ENCODE measurements at places on chromosomes 6 and 20.

GRCh38 chr20:32168184-32168910 lies 39.2 kb downstream of the PLAGL2 start:
- no peak for DNase-seq

- DNase-seq: no peak
Observed at GRCh38 chr6:160986851-160987250, 4.7 kb upstream of the MAP3K4 start.

- DNase-seq: no peak
Observed at GRCh38 chr6:91860541-91861335, 1273.9 kb upstream of the MAP3K7 start.

GRCh38 chr6:35209622-35210247 lies 4.0 kb upstream of the SCUBE3 start:
- no peak for DNase-seq

- DNase-seq: no peak
Observed at GRCh38 chr6:128754658-128755256, 128.2 kb upstream of the LAMA2 start.

DNA sequence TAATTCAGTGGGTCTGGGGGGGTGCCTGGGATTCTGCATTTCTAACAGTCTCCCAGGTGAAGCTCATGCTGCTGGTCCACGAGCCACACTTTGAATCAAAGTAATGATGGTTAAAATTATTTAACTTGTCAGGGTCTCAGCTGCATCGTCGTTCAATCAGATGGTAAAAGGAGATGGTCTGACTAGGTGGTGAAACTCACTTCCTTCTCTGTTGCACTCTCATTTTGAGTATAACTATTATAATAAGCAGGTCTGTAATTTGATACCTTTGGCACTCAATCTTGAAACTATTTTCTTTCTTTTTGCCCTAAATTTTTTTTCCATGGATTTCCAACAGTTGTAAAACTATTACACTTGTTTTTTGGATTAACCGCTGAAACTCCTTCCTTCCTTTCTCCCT lies 292.5 kb downstream of the FARS2 start:
- no peak for DNase-seq

All from iPS DF 6.9 (cell line).